ENCODE measurements at places on chromosomes 7 and 10.

DNA sequence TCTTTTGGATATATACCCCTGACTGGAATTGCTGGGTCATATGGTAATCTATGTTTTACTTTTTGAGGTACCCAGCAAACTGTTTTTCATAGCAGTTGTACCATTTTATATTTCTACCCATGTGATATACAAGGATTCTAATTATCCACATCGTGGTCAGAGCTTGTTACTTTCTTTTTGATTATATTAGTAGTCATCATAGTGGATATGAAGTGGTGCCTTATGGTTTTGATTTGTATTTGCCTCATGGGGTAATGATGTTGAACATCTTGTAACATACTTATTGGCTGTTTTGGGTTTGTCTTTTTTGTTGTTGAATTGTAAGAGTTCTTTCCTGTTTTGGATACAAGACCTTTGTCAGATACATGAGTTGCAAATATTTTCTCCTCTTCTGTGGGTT lies 51.7 kb downstream of the MAPK8 start:
- DNase-seq, result no peak

GRCh38 chr7:20980232-20980631 lies 193.5 kb upstream of the SP8 start:
- no peak for DNase-seq

GRCh38 chr7:90540406-90540805 lies 55.7 kb upstream of the CDK14 start:
- no peak for DNase-seq

DNA sequence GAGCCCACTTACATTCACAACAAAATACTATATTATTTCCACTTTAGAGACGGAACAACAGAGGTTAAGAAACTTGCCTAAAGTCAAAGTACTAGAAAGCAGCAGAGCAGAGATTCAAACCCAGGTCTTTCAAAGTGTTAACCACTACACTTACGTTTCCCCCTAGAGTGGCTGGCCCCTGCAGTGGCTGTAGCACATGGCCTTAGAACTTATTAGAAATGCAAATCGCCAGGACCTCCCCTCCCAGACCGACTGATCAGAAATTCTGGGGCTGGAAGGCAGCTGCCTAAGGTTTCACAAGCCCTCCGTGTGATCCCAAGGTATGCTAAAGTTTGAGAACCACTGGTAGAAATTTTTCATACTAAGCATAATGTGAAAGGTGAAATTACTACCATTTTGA lies 8.1 kb downstream of the MPP7 start:
- DNase-seq, result no peak

GRCh38 chr7:19295376-19295775 lies 150.2 kb upstream of the FERD3L start:
- no peak for DNase-seq

- no peak for DNase-seq
These were observed 11.3 kb downstream of the SLC16A9 start for GRCh38 chr10:59698326-59698725.

DNA sequence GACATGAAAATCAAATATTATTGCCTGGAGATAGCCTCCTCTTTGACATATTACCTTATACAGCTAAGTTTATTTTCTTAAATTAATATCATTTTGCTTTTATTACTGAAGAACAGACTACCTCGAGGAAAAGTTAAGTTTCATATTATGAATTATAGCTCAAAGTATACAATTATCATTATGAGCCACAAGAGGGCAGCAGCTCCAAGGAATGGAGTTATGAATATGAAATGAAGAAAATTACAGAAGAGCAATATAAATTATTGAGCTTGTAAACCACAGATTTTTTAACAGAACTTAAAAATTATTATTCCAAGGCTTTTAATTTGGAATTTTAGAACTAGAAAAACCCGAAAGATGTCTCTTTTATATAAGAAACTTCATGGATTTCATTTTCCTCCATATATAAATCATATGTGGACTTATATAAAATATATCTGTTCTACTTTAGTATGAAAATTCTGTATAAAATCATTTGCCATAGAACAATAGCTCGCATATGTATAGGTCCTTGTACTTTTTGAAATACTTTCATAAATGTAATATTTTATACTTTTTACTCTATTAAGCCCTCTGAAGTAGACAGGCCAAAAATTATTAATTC lies 40.1 kb downstream of the IQUB start:
- DNase-seq, result no peak

DNA sequence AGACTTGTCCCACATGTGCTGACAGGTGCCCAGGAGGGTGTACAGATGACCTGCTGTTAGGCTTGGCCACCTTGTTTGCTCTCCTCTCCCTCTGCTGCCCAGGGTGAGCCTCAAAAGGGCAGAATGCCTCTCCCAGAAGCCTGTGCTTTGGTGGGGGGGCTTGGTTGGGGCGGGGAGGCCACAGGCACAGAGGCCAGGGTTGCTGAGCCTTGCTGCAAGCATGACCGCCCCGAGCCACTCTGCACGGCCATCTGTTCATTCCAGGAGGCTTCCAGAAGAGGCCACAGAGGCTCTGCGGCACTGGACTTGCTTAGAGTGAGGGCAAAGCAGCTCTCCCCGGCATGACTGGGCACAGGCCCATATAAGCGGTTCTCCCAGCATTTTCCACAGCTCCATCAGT lies 190.8 kb downstream of the GLRX3 start:
- DNase-seq, result no peak

DNA sequence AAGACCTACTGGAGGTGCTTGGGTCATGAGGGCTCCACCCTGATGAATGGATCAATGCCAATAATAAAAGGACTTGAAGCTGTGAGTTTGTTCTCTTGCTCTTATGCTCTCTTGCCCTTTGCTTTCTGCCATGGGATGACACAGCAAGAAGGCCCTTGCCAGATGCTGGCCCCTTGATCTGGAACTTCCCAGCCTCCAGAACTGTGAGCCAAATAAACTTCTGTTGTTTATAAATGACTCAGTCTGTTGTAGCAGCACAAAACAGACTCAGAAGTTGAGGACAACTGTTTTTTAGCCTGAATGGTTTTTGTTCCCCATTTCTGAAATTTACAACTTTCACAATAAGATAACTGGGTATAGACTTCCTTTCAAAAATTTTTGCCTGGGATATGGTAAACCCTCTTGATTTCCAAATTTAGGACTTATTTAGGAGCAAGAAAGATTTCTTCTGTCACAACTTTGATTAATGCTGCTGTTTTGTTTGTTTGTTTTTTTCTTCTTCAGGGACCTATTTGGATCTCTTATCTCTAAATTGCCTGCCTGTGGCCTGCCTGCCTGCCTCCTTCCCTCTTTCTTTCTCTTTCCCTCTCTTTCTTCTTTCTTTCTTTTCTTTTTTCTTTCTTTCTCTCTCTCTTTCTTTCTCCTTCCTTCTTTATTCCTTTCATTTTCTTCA lies 12.1 kb downstream of the ENTPD1 start:
- DNase-seq, result no peak

- DNase-seq, result no peak
These were observed 32.1 kb downstream of the VWC2 start for GRCh38 chr7:49805371-49806007.

GRCh38 chr7:36316319-36316718 lies 73.3 kb upstream of the ANLN start:
- DNase-seq, result no peak

- no peak for DNase-seq
These were observed 184.7 kb upstream of the FZD1 start for GRCh38 chr7:91079487-91079886.

DNA sequence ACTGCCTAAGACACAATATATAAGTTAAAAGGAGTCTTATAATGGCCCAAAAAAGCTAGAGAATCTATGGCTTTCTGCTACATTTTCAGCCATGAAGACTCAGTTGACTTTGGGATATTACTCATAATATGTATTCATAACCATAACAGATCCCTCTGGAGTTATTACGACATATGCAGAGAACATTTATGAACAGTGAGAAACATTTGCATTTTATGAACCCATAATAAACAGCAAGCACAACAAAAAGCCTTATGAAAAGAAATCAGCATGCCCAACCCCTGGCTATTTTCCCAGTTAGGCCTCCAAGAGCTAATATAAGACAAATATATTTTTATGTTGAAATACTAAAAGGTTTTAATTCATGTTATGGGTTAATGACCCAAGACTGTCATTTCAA lies 52.4 kb downstream of the ARMH3 start:
- DNase-seq, result no peak

DNA sequence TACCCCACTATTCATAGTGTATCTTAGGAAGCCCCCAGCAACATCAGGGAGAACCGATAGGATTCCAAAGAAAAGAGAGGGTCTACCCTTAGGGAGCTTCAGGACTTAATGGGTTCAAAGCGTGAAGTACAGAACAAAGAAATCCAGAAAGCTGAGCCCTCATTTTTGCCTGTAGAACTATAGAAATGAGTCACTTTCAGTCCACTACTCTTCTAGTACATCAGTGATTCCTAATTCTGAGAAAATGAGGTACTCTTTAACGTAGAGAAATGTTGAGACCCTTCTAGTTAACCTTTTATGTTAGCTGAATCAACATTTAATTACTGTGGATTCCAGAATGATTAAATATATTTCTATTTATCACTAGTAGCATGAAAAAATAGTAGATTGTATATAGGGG lies 1.8 kb downstream of the TDRD1 start:
- no peak for DNase-seq

DNA sequence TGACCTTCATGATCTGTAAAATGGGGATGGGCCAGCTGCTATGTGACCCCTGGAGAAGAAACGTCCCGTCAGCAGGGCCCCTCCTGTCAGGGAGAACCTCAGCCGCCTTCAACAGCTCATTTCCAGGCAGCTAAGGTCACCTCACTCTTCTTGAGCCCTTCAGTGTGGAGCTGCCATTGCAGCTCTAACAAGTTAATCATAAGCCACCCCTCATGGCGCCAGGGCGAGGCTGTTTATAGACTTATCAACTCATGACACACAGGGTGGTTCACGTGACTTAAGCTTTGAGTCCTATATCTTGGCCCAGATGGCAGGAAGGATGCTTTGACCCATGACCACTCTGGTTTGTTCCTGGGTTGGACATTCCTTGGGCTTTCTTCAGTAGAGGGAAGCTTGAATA lies 315.1 kb downstream of the TNS3 start:
- no peak for DNase-seq

Measured in NCI-H2107 (cell line).